ENCODE measurements at places on chromosomes 16 and 17.
A peak's percentile ranks its signal among the peaks of the same experiment; 100 is the strongest.

GRCh38 chr16:20441191-20441590 lies 10.1 kb upstream of the ACSM2A start:
- no peak for DNase-seq

- no peak for DNase-seq
Observed at GRCh38 chr16:48003206-48003907, 152.4 kb downstream of the ABCC12 start.

DNA sequence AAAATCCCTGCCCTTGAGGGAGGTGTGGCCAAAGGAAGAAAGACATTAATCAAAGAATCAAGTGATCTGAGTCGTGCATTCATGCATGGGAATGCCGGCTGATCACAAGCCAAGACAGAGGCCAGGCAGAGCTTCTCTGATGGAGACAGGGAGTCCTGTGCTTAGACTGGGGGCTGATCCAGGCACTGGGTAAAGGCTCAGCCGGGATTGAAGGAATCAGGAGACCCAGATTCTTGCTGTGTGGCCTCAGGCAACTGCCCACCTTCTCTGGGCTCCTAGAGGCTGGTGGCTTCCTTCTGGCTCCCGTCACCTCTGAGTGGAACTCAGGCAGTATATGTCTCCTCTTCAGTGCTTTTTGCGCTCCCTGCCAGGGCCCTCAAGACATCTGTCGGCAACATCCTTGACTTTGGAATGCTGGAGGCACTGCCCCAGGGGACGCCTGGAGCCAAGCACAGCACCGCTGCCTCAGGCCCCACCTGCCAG lies 17.7 kb downstream of the RAI1 start:
- DNase-seq, result no peak

DNA sequence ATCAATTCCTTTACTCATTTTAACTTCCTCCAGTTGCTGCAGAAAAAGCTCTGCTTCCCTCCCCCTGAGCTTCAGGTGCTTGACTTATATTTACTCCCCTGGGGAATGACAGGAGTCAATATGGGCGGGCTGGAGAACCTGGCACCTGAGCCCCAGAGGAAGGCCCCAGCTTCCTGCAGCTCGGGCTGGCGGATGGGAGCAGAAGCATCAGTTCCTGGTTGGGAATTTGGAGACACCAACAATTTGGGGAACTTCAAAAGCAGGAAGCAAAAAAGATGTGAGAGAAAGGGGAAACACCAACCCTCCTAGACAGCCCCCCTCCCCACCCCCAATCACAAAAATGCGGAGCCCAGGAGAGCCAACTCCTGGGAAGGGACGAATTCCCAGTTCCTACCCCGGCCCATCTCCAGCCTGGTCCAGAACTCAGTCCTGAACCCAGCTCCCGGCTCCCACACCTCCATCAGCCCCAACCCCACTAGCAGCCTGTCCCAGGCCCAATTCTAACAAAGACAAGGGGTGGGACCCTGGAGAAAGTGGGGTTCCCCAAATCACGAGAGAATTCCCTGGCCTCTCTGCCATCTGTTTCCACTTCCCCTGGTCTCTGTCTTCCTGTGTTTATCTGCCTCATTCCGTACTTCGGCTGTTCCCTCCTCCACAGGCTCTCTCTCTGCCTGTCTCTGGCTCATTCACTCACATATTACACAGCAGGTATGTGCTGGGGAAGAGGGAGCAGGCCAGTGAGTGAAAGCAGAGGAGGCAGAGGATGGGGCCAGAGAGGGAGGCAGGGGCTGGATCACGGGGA lies 16.2 kb upstream of the ASGR2 start:
- no peak for DNase-seq

DNA sequence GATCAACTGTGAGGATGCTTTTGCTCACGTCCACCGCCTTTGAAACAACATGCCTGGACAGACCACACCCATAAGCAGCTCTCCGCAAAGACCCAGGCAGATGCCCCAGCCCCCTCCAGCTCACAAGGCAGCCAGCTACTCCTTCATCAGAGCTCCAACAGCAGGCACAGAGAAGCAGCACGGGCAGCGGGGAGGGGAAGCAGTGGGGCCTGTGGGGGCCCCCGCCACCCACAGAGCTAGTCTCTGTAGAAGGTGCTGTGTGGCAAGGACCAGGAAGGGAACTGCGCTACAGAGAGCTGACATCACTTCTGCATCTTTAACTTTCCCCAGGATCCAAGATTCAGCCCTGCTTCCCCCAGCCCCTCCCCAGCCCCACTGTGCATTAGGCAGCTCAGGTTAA lies 10.0 kb upstream of the SCNN1G start:
- DNase-seq, result no peak

GRCh38 chr17:71809537-71809936 lies 311.3 kb upstream of the SOX9 start:
- no peak for DNase-seq

GRCh38 chr16:89123001-89123830 lies 29.6 kb downstream of the ACSF3 start:
- DNase-seq, result no peak

GRCh38 chr17:80455336-80455710 lies 21.1 kb downstream of the NPTX1 start:
- DNase-seq, result no peak

DNA sequence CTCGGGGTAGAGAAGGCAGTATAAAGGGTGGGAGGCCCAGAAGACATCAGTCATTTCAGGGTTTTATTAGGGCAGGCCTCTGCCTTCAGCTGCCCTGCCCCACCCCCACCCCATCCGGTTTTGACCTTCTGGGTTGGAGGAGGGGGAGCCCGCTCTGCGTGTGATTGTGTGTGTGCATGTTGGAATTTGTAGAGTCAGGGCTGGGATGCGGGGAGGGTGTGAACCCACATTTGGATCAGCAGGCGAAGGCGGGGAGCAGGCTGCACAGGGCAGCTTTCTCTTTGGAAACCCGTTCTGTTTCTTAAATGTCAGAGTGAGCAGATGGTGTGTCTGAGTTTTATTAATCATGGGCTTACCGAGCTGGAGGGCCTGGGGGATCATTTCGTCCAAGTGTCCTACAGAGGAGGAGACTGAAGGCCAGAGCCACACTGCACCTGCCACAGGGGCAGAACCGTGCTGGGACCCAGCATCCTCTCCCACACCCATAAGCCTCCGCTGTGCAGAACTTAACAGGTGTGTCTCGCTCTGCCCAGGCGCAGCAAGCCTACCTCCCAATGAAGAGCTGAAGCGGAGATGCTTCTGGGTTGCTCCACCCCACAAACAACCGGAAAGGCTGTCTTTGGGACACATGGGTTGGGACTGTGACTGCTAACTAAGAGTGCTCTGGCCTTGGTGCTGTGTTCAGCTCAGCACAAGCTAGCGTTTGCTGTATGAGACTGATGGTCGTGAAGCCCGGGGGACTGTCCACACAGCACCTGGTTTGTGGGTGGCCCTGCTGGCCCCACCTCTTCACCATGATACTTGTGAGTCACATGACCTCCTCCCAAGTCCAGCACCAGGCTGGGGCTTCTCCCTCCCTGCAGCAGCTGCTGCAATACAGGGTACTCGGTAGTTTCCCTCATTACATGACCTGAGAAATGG lies 70.9 kb upstream of the GSE1 start:
- no peak for DNase-seq

- DNase-seq, result peak; percentile 46
Observed at GRCh38 chr17:44345454-44346026, 438 bp downstream of the GRN start.

GRCh38 chr16:73040735-73041402 lies 7.1 kb downstream of the ZFHX3 start:
- DNase-seq, result no peak

GRCh38 chr16:57273359-57273758 lies 11.1 kb downstream of the PLLP start:
- DNase-seq, result no peak

DNA sequence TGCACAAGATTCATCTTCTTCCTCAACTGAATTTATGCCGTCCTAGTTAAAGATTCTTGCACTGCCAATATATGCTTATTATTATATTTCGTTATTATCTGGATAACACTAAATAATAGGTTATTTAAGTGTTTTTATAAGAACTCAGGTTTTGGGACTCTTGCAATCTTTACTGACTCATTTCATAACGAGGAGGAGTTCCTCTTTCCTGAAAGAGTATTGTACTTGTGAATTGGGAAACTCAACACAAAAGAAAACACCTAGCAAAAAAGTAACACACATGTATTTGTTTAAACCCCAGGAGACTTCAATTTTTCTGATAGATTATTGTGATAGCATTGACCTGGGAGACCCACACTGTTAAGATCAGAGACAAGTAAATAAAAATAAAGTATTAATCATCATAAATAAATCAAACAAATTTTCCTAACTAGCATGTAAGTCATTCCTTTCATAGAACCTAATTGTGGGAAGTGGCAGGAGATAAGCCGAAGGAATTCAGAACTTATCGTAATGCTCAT lies 505.8 kb downstream of the KCNJ2 start:
- DNase-seq, result no peak

- DNase-seq, result no peak
Observed at GRCh38 chr16:23423496-23424049, 29.4 kb downstream of the COG7 start.

DNA sequence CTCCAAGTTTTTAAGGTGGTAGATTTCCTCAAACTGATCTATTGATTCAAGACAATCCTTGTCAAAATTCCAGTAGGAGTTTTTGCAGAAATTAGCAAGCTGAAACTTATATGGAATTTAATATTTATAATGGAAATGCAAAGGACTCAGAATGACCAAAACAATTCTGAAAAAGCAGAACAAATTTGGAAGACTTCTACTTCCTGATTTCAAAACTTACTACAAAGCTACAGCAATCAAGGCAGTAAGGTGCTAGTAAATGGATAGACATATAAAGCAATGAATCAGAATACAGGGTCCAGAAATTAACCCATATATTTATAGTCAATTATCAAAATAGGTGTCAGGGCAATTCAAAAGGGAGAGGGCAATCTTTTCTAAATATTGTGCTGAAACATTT lies 11.8 kb upstream of the IL21R start:
- no peak for DNase-seq

DNA sequence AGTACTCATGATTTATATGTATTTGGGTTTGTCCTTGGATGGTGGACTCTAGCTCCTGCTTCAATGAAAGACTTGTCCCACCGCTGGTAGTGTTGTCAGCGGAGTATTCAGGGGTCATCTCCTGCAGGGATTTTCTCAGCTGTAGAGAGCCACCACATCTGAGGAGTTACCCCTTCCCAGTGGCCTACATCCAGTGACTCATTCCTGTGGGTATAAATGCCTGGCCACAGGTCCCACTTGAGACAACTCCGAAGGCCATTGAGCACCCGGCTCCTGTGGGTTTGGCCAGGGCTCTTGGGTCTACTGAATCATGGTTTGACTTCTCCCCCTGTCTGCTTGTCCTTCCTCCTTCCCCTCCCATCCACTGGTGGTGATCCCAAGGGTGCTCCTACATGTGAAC lies 34.6 kb upstream of the WSB1 start:
- DNase-seq, result no peak

Data from activated CD4-positive, alpha-beta T cell treated with anti-CD3 and anti-CD28 coated beads for 4 hours (primary cell).